Activated T-cell treated with anti-CD3 and anti-CD28 coated beads, Interleukin-2, amount 50 U/mL, for 72 hours (primary cell): ENCODE measurements at places on chromosomes 2 and 18.

- no peak for DNase-seq
Observed at GRCh38 chr18:79118797-79119196, 49.6 kb downstream of the ATP9B start.

DNA sequence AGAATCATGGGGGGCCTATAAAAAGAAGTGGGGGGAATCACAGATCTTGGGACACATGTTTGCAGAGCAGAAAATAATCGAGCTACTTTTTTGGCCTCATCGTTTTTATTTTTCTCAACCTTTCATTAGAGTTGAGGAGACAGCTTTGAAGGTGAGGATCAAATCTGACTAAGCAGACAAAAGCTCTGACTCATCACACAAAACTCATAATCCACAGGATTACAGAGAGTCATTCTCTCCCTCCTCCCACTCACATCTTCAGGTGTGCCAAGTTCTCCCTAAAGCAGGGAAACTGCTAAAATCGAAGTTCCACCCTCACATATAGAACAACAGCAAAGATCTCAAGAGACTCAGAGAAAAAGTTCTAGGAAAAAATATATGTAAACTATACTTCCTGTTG lies 15.6 kb downstream of the BAZ2B start:
- peak; percentile 6 for DNase-seq

DNA sequence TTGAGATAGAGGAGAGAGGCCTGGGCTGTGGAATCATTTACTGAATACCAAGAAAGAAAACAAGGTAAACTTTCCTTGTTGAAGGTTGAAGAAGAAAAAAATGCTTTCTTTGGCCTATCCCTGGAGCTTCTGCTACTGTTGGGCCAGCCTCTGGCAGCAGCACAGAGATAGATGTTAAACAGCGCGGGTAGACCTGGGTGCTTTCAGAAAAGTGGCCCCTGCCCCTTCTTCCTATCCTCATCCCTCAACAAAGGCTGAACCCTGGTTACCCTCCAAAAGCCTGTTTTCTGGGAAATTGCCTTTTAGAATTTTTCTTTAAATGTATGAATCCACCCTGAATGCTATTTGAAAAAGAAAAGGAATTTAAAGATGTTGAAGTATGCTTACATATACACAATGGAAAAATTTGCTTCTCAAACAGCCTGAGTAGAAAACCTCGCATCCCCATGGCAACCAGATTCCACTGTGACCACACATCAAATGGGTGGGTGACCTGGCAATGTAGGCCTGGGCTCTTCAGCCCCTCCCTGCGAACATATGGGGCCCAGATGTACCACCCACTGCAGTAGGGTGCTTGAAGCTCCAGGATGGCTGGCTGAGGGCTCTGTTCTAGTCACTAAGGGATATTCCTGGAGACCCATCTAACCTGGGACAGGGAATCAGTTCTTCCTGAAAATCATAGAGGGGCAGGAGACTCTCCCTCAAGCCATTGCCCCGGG lies 23.4 kb upstream of the CHRNA1 start:
- no peak for DNase-seq

GRCh38 chr2:84963692-84964405 lies 7.1 kb upstream of the KCMF1 start:
- DNase-seq = no peak

DNA sequence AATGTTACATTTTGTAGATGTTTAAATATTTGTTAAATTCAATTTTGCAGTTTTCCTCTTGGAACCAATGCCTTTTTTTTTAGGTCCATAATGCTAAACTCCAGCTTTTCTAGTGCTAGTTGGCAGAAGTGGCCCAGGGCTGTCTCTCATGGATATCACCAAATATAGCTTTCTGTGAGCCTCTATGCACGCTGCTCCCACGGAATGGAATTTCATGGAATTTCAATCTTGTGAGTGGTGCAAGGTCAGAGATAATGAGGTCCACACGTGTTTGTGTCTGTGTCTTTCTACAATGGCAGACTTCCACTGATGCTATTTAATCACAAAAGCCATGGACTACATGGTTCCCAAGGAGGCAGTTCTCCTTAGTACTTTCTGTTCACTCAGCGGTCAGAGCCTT lies 191.5 kb upstream of the PARD3B start:
- DNase-seq = no peak

- DNase-seq = no peak
Observed at GRCh38 chr18:26574958-26575864, 26.9 kb upstream of the KCTD1 start.

DNA sequence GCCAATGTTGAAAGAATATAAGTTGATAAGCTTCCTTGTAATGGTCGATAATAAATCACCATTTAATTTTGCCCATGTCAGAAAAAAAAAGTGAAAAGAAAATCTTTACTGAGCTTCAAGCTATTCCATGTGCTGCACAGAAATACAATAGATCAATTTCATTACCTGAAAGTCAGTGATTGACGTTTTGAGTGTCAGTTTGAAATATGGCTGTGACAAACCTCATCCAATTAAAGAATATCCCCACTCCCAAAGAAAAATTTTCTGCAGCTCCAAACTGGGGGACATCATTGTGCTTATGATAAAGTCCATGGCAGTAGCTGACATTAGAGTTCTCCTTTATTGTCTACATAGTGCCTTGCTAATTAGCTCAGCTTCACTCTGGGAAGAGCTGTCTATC lies 184.8 kb upstream of the RPRM start:
- DNase-seq = no peak

GRCh38 chr2:15708865-15709820 lies 117.5 kb downstream of the DDX1 start:
- no peak for DNase-seq

DNA sequence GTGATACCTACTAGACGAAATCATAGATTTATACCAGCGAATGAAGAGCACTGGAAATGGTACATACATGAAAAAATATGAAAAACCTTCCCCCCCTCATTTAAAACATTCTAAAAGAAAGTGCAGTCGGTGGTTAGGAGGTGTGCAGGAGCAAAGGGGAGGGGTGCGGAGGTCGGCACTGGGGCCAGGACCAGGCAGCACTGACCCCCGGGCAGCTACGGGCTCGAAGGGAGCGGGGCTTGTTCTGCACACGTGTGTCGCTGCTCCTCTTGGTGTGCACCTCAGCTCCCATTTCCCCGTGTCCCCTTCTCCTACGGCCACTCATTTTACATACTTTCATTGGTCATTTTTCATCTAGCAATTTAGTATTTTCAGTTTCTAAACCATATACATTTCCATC lies 89.0 kb downstream of the LAMA1 start:
- DNase-seq = no peak

DNA sequence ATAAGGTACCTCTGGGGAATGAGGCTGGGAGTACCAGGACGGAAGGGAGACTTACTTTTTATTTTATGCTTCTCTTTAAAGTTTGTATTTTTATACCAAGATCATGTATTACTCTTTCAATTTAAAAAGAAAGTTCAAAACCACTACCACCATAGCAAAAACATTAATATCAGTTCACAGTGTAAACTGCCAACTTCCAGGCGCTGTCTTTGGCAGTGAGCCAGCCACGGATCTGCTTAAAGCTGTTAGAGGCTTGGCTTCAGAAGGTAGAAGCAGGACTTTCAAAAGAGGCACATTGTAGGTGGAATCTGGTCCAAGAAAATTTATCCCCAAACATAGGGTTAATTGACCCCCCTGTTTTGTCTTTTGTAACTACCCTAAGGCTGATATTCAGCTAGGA lies 74.8 kb downstream of the B3GNT2 start:
- DNase-seq = no peak

DNA sequence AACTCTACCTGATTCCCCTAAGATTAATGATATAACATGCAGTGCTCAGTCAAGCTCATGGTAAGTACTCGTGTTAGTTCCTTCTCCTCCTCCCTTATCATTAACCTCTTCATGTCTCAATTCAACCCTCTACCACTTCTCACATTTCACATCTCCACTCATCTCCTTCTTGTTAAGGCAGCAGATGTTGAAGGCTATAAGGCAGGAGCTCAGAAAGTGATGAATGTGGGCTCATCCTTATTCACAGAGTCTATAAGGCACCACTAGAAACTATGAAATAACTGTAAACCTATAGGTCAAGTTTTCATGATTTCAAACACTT lies 56.0 kb downstream of the CLHC1 start:
- DNase-seq = no peak

DNA sequence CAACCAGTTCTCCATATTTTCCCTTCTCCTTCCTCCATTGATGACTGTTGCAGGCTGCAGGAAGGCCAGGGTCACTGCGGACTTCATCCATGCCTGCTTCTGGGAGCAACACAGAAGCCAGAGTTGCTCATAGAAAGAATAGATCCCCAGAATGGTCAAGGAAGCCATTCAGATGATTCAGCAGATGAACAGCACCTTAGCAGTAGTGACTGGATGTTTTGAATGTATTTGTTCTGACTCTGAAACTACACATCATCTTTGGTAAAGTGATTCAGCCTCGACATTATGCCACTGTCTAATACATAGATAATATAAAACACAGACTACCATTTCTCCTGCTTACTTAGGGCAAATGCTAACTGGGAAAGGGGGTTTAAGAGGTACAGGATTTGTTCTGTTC lies 411.6 kb downstream of the RND3 start:
- no peak for DNase-seq

DNA sequence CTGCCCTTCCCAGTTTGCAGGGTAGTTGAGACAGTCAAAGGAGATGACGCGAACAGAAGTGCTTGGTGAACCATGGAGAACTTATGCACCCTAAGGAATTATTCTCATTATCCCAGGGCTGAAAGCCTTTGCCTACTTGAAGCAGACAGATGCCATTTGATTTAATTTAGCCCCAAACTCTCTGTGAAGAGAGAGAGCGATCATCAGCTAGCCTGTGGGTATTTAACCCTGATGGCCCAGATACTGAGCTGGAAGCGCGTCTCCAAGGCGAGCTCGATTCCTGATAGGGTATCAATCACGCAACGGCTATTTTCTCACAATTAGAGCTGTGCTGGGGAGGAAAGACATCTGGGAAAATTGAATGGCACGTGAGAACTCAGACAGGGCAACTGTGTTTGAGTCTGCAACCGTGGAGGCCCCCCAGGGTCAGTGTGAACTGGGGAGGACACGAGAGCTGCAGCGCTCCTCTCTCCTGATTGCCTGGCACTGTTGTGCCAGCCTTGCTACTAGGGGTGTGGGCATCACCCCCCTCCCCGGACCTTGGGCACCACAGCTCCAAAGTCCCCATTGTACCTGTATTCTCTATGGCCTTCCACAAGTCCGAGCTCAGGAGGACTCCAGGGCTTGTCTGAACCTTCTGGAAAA lies 73.2 kb downstream of the CAPN13 start:
- no peak for DNase-seq

DNA sequence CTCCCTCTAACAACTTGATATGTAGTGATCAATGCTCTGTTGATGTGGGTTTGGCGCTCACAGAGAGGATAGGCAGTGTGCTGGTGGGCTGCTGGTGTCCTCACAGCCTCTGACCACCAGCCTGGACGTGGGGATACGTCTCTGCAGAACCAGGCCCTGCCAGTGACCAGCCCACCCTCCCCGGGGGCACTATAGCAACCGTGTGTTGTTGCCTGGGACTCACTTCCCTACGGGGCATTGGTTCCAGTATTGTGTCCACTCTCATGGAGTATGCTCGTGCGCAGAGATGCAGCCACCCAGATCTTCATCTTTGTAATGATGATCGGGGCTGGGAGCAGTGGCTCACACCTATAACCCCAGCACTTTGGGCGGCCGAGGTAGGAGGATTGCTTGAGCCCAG lies 180.1 kb downstream of the LDLRAD4 start:
- DNase-seq = no peak

GRCh38 chr18:63820694-63821093 lies 45.5 kb downstream of the SERPINB7 start:
- no peak for DNase-seq

GRCh38 chr2:65466551-65466950 lies 34.2 kb upstream of the SPRED2 start:
- no peak for DNase-seq

GRCh38 chr2:143850084-143850483 lies 669.8 kb downstream of the ZEB2 start:
- DNase-seq = no peak

- DNase-seq = no peak
Observed at GRCh38 chr18:8982416-8983183, 119.9 kb upstream of the NDUFV2 start.

GRCh38 chr18:217532-218336 lies 50.1 kb downstream of the THOC1 start:
- DNase-seq = no peak

DNA sequence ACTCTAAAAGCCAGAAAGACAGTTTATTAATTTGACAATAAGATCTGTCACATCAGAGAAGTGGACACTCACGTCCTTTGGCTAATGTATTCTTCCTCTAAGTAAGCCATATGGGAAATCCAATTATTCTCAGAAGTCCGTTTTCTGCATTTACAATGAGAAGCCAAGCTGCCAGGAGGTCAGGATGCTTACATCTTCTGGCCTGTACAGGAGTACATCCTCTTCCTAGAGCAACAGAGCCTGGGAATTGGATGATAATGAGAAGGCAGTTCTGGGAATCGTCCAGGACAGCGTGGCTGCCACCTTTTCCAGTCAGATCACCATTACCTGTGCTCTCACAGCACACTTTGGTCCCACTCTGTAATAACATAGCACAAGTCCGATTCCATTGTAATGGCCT lies 5.2 kb downstream of the RAPGEF4 start:
- DNase-seq = no peak

DNA sequence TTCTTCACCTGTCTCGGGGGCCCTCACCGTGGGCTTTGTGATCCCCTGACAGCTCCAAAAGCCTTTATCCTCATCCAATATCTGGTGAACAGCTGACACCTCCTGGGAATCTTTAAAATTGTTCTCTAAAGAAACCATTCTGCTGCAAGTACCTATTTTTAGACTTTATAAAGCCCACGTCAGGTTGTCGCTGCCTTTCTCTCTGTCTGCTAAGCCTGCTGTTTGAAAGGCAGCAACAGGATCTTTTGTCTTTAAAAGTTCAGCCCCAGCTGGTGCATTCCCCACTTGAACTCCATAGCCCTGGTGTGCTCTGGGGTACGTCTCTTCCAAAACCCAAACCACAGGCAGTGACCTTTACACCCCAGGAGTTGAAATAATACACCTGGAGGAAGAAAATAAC lies 145.0 kb downstream of the NEDD4L start:
- no peak for DNase-seq

DNA sequence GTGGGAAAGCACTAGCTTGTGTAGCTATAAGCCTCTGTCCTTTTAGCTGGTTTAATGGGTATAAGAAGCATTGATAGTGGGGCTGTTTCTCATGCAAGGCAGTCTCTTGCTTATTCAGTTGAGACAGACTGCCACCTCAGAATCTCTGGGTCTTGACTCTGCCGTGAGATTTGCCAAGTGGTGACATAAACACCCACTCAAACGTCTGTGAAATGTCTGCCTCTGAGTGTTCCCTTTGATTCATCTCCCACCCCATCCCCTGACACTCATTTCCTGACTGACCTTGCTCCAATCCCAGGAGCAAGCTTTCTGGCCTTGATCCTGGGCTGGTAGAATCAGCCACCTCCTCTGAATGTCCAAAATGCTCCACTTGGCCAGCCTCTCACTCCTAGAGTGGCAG lies 141.9 kb upstream of the RBMS1 start:
- no peak for DNase-seq
